ENCODE measurements at places on chromosomes 5 and 9.

GRCh38 chr5:138445547-138446271 lies 6.9 kb downstream of the REEP2 start:
- DNase-seq = no peak

- no peak for DNase-seq
These were observed 5.3 kb downstream of the RALGDS start for GRCh38 chr9:133115604-133116345.

DNA sequence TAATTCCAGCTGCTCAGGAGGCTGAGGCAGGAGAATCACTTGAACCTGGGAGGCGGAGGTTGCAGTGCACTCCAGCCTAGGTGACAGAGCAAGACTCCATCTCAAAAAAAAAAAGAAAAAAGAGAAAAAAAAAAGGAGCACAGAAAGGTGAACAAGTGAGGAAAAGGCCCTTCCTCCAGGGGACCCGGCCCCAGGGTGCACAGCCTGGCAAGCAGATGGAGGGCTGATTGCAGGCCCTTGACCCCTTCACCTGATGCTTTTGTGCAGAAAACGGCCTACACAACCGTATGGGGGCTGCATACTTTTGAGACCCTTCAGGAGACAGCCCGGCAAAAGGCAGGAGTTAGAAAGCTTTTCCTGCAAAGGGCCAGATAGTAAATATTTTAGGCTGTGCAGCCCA lies 33.9 kb downstream of the HRH2 start:
- DNase-seq = no peak

GRCh38 chr9:36778682-36779081 lies 206.0 kb downstream of the MELK start:
- no peak for DNase-seq

DNA sequence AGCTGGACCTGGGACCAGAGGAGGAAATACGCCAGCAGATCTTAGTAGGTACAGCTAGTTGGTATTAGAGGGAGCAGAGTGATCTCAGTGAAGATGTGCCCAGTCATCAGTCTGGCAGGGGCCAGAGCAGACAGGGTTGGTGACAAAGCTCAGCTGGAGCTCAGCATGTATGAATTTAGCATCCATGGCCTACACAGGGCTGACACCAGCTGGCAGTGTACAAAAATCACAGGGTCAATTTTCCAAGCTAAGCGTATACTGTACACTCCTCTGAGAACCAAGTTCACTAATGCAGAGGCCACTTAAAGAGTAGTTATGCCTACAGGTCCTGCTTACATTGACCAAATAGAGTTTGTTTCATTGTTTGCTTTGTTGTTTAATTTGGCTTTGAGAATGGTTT lies 146.6 kb downstream of the SLC24A2 start:
- peak; percentile 77 for DNase-seq

DNA sequence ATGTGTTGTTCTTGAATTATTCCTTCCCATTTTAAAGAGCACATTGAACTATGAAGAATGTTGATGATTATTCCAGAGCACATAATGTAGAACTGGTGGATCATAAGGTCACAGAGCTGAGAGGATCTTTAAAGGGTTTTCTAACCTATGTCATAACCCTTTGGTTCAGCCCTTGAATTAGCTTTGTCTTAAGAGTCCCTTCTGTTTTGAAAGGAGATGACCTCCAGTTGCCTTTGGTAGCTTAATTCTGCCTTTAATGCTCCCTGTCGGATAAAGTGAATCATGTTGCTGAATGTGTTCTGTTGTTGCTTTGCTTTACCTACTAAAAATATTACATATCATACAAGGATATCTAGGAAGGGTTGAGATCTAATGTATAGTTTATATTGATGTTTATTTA lies 99.1 kb upstream of the PRRC1 start:
- DNase-seq = no peak

- peak; percentile 46 for DNase-seq
These were observed 23.2 kb downstream of the LPCAT1 start for GRCh38 chr5:1500411-1501091.

DNA sequence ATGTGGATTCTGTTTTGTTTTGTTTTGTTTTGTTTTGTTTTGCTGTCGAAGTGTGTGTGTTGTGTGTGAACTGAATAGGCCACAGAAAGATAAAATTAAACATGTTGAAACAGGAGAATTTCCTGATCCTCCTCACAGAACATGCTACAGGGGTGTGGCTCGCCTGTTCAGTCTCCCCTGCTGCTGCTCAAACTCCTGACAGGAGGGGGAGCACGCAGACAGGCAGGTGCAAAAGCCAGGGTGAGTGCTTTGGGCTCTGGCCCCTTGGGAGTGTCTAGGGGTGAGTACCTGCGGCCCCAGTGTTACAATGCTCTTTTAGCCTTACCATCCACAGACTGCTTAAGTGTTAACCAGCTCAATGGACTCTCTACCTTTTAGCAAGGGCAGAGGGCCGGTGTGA lies 473.5 kb downstream of the MAT2B start:
- DNase-seq = no peak

GRCh38 chr5:33143405-33144123 lies 297.2 kb upstream of the TARS1 start:
- DNase-seq = no peak

- no peak for DNase-seq
These were observed 36.7 kb downstream of the FABP6 start for GRCh38 chr5:160266044-160266443.

GRCh38 chr9:105969636-105970035 lies 275.3 kb downstream of the TMEM38B start:
- no peak for DNase-seq

GRCh38 chr5:41870627-41871048 lies 413 bp upstream of the OXCT1 start:
- no peak for DNase-seq

DNA sequence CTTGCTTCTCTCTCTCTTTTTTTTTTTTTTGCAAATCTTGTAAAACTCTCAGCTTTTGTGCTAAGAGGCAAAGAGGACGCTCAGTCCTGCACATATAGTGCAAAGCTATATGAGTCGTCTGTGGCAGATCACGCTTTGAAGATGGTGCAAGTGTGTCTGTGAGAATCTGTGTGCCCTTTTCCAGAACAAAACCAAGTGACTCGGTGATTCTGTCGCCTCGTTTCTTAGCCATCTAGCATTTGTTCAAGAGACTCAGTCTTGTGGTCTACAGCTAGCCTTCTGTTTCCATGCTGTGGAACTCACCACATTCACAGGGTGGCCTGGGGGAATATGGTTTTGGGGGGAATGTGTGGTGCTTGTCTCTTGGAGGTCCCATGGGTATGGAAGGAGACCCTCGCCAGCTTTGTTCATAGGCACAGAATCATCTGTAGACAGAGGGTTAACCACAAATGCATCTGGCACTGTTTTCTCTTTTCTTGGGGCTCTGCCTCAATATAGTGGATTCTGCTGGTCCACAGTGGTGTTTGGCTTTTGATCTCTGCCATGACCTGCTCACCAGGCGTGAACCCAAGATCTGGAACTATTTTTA lies 82.1 kb downstream of the C9orf152 start:
- DNase-seq = no peak

GRCh38 chr9:38393128-38393796 lies 760 bp downstream of the ALDH1B1 start:
- DNase-seq = no peak
